ENCODE measurements at places on chromosomes 2 and 18. TPM values are rescaled to one million over a fixed set of nuclear protein-coding genes. Genes with fewer than 3 reads are reported as not detected.
A peak's percentile ranks its signal among the peaks of the same experiment; 100 is the strongest.

DNA sequence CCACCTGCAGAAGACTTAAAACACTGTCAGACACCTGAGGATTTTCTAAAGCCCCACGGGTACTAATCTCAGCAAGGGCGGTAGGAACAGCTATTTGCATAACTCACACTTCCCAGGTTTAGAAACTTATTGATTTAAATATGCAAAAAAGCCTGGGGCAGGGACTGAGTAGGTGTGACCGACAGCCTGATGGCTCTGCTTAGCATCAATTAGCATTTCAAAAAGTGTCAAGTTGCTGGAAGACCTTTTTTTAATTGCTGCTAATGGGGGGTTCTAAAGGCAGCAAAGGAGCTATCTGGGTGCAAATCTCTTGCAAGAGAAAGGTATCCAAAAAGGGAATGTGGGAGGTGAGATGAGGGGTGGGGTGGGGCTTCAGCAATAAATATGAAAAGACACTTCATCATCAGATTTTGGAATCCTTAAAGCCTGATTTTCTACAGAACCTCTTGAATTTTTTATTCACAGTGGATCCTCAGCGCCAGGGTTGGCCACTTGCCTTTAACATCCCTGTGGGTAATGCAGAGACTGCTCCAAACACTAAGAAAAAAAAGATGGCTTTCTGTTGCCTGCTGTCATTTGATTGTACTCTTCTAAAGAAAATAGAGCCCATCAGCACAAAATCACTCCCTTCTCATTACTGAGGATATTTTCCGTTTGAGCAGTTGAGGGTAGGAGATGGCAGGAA lies 121.1 kb upstream of the RMP24 start:
- H3K4me3 ChIP-seq = no peak overlapping the region
- no peak for DNase-seq
- no peak overlapping the region for H3K27ac ChIP-seq
- no peaks in the 10 kb centered on the region for H3K36me3 ChIP-seq
- H3K27me3 ChIP-seq = peaks cover 7% of the 10 kb centered on the region

DNA sequence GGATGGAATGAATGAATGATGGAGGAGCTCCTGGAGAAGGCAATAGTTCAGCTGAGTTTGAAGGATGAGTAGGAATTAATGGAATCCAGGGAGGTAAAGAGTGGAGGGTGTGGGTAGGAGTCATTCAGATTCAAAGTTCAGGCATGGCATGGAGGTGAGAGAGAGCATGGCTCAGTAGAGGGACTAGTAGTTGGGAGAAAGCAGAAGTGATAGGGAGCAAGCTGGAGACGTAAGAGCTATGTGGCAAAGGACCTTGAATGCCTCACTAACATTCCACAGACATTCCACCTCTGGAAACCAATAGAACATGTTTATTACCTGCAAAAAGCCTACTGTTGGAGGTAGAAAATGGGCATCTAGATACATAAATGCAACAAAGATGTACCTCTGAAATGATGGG lies 170.1 kb downstream of the HAUS1 start:
- H3K27me3 ChIP-seq = no peaks in the 10 kb centered on the region
- peaks cover 10% of the 10 kb centered on the region for H3K4me1 ChIP-seq
- no peak for DNase-seq
- H3K4me3 ChIP-seq = no peak overlapping the region

The PLEKHH2 gene
- total RNA-seq = 0.72 TPM

GRCh38 chr2:159362816-159363251 lies 76.3 kb upstream of the WDSUB1 start:
- H3K36me3 ChIP-seq = peaks cover 8% of the 10 kb centered on the region
- no peak overlapping the region for H3K27ac ChIP-seq
- H3K27me3 ChIP-seq = no peaks in the 10 kb centered on the region
- H3K4me1 ChIP-seq = no peaks in the 10 kb centered on the region

DNA sequence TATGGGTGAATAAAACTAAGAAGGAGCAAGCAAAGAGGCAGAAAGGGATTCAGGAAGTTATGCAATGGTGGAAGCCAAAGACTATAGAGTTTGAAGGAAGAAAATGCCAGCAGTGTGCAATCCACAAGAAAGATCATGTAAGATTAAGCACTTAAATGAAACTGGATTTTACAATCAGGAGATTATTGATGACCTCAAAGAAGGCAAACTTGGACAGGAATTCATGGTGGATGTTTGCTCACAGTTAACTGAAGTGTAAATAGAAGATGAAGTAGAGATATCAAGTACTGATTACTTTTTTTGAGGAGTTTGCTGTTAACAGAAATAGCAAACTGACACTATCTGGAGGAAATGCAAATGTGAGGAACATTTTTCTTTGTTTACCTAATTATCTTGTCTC lies 308.9 kb downstream of the RND3 start:
- no peak for DNase-seq
- no peaks in the 10 kb centered on the region for H3K36me3 ChIP-seq
- no peak overlapping the region for H3K27ac ChIP-seq
- no peaks in the 10 kb centered on the region for H3K27me3 ChIP-seq
- no peak overlapping the region for H3K4me3 ChIP-seq

DNA sequence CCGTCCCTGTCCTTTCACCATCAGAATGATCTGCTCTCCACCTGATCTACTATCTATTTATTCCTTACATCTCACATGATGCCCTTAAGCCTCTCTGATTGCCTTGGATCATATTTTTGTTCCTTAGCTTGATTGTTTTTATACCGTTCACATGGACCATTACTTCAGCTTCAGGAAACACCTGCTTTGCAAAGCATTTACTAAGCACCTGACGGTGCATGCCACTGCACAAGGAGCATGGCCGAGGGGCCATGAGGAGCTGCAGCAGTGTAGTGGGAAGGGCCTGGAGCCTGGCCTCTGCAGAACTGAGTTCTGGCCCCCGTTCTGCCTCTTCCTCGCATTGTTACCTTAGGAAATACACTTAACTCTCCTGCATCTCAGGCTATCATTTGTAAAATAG lies 124.1 kb upstream of the NDUFV2 start:
- no peak for DNase-seq
- no peaks in the 10 kb centered on the region for H3K4me1 ChIP-seq
- H3K36me3 ChIP-seq = no peaks in the 10 kb centered on the region

DNA sequence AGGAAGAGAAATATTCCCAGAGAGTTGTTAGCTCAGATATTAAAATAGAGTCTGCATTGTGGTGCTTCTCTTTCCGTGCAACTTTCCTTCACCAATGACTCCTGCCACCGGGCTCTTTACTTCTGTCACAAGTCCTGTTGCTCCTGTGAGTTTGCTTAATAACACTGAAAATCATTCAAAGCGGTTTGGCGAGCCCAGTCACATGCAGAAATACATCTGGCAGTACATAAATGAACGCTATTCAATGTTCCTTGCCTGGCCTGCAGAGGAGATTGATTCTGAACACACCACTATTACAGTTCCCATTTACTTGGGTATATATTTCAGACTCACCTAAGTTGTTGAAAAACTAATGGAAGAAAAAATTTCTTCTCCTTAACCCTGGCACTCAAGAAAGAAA lies 276.6 kb downstream of the ZNF521 start:
- H3K27ac ChIP-seq = no peak overlapping the region
- H3K4me1 ChIP-seq = no peaks in the 10 kb centered on the region
- no peak overlapping the region for H3K4me3 ChIP-seq
- DNase-seq = no peak

GRCh38 chr2:169182573-169182972 lies 113.2 kb downstream of the DHRS9 start:
- H3K36me3 ChIP-seq = no peaks in the 10 kb centered on the region
- H3K4me3 ChIP-seq = no peak overlapping the region

GRCh38 chr2:55511508-55512124 lies 7.9 kb upstream of the CFAP36 start:
- no peaks in the 10 kb centered on the region for H3K27me3 ChIP-seq
- H3K36me3 ChIP-seq = no peaks in the 10 kb centered on the region
- no peaks in the 10 kb centered on the region for H3K4me1 ChIP-seq
- no peak for DNase-seq
- no peak overlapping the region for H3K4me3 ChIP-seq

The EVX2 gene
- not detected for total RNA-seq

The MROH2A gene
- total RNA-seq = not detected

DNA sequence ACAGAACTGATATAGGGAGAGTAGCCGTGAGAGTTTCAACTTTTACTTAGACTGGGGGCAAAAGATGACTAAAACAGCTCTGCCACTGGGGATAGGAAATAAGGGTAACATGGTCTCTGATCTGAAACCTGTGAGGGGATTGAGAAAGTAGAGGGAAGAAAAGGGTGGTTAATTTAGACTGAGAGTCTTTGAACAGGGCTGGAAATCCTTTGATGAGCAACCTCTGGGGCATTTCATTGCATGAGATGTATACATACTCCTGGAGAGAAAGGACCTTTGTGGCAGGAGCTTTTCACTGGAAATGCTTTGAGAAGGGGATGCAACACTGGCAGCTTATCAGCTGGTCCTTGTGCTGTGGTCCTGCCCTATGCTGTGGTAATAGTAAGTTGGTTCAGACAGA lies 9.4 kb downstream of the GALNT1 start:
- H3K27ac ChIP-seq = no peak overlapping the region
- no peaks in the 10 kb centered on the region for H3K27me3 ChIP-seq
- H3K4me3 ChIP-seq = no peak overlapping the region
- peaks cover 10% of the 10 kb centered on the region for H3K36me3 ChIP-seq
- DNase-seq = no peak

The SLC4A3 gene
- total RNA-seq = not detected

DNA sequence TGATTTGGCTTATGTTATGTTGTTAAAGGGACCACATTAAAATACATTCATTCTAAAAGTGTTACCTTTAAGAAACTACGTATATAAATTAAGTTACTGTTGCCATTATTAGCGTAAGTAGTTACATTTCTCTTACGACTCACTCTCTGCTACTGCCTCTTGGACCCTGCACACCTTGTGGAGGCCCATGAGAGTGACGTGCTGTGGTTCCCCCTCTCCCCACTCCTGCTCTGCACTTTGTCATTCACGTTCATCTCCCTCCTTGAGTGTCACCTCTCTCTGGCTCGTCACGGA lies 830 bp upstream of the MERTK start:
- H3K27me3 ChIP-seq = peaks cover 18% of the 10 kb centered on the region
- peak overlapping the region; percentile 76 for H3K4me3 ChIP-seq
- no peak overlapping the region for H3K27ac ChIP-seq
- no peak for DNase-seq
- no peaks in the 10 kb centered on the region for H3K36me3 ChIP-seq
- H3K4me1 ChIP-seq = peaks cover 9% of the 10 kb centered on the region

DNA sequence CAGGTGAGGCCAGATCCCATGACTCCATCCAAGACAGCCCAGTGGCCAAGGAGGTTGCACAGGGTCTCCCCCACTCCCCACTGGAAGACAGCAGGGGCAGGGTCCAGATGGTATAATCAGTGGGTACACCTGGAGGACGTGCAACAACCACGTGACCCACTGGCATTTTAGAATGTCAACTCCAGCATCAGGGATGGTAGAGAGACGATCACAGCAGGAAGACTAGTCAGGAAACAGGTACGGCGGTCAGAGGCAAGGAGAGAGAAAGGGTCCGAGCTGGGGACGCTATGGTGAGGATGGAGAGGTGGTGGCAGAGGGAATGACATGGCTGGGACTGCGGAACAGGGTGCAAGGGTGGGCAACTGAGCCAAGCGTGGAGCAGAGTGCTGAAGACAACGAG lies 23.0 kb downstream of the SERTAD2 start:
- no peak for DNase-seq
- H3K27ac ChIP-seq = no peak overlapping the region
- H3K27me3 ChIP-seq = no peaks in the 10 kb centered on the region
- peaks cover 3% of the 10 kb centered on the region for H3K4me1 ChIP-seq

The TMEM182 gene
- total RNA-seq = 4.9 TPM

- no peak overlapping the region for H3K27ac ChIP-seq
- peaks cover 49% of the 10 kb centered on the region for H3K4me1 ChIP-seq
- no peak for DNase-seq
- H3K27me3 ChIP-seq = no peaks in the 10 kb centered on the region
Observed at GRCh38 chr2:143121079-143121478, 8.1 kb upstream of the ARHGAP15 start.

- H3K27me3 ChIP-seq = no peaks in the 10 kb centered on the region
- no peak overlapping the region for H3K27ac ChIP-seq
- H3K4me1 ChIP-seq = no peaks in the 10 kb centered on the region
- no peaks in the 10 kb centered on the region for H3K36me3 ChIP-seq
- no peak for DNase-seq
- H3K4me3 ChIP-seq = no peak overlapping the region
Observed at GRCh38 chr2:48587560-48587959, 30.1 kb upstream of the GTF2A1L start.

The REG1B gene
- total RNA-seq = not detected

- peaks cover 28% of the 10 kb centered on the region for H3K4me1 ChIP-seq
- H3K4me3 ChIP-seq = no peak overlapping the region
- no peak overlapping the region for H3K27ac ChIP-seq
Observed at GRCh38 chr2:12050396-12050795, 304.0 kb downstream of the LPIN1 start.

DNA sequence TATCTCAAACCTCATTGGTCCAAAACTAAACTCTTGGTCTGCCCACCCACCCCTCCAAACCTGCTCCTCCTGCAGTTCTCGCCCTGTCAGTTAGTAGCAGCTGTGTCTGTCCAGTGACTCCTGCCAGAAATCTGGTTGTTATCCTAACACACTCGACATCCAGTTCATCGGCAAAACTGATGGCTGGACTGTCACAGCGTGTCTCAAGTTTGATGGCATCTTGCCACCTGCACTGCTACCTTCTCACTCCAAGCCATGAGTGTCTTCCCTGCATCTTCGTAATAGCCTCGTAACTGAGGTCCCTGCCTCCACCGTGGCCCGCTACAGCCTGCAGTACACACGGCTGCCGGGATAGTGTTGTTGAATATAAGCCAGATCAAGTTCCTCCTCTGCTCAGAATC lies 470.1 kb upstream of the RAB12 start:
- no peak for DNase-seq
- no peak overlapping the region for H3K27ac ChIP-seq
- no peak overlapping the region for H3K4me3 ChIP-seq
- H3K27me3 ChIP-seq = no peaks in the 10 kb centered on the region
- H3K36me3 ChIP-seq = no peaks in the 10 kb centered on the region

- no peak overlapping the region for H3K27ac ChIP-seq
- H3K36me3 ChIP-seq = no peaks in the 10 kb centered on the region
- H3K4me1 ChIP-seq = no peaks in the 10 kb centered on the region
- DNase-seq = no peak
- no peak overlapping the region for H3K4me3 ChIP-seq
Observed at GRCh38 chr18:38718365-38718901, 1152.8 kb upstream of the CELF4 start.

DNA sequence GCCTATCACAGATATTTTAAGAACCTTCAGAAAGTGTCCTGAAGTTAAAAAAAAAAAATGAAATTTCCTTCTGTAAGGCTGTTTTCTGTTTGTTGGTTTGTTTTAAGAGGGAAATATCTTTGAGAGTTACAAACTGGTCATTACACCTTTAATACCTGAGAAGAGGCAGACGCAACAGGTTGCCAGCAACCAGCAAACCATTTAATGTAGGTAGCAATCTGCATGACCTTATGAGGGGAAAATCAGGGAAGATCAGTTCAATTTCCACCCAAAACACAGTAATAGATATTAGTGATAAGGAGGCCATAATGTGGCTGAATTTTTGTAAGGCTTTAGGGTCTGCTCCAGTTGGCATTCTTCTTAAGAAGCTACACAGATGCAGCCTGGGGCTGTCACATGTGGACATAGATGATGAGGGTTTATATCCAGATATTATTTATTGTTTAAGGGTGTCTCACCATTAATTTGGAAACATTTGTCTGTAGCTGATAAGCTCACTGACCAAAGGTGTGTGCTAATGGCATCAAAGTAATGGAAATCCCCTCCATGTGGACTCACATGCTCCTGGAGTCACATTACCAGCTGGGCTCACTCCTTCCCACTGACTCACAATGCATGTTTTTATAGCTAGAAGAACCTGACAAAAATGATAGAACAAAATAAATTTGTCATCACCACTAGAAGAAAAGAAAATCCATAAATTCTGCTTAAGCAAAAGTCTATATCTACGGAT lies 83.5 kb upstream of the DTNA start:
- no peak overlapping the region for H3K27ac ChIP-seq
- no peaks in the 10 kb centered on the region for H3K36me3 ChIP-seq
- no peak overlapping the region for H3K4me3 ChIP-seq
- no peak for DNase-seq
- no peaks in the 10 kb centered on the region for H3K4me1 ChIP-seq

Measured in activated naive CD4-positive, alpha-beta T cell treated with anti-CD3 and anti-CD28 coated beads for 36 hours (primary cell).